Heart left ventricle (tissue), 16 donors: ENCODE measurements at places on chromosomes 1 and 21. TPM values are rescaled to one million over a fixed set of nuclear protein-coding genes. Genes with fewer than 3 reads are reported as not detected.

PIAS3 gene
- 16.7 TPM for total RNA-seq

MLLT11 gene
- total RNA-seq, result 54.1 TPM

GRCh38 chr1:7930645-7931445 is 9.8 kb downstream of the TNFRSF9 start:
- no peaks in the 10 kb centered on the region for H3K36me3 ChIP-seq
- peak overlapping the region; percentile 54 for H3K27ac ChIP-seq
- H3K4me3 ChIP-seq, result no peak overlapping the region
- peaks cover 4% of the 10 kb centered on the region for H3K27me3 ChIP-seq

- no peak overlapping the region for H3K4me3 ChIP-seq
- H3K27ac ChIP-seq, result no peak overlapping the region
- peaks cover 29% of the 10 kb centered on the region for H3K4me1 ChIP-seq
- peaks cover 1% of the 10 kb centered on the region for H3K27me3 ChIP-seq
- H3K36me3 ChIP-seq, result no peaks in the 10 kb centered on the region
- no peak for DNase-seq
These were observed 13.5 kb upstream of the COL16A1 start for GRCh38 chr1:31717341-31717740.

DNA sequence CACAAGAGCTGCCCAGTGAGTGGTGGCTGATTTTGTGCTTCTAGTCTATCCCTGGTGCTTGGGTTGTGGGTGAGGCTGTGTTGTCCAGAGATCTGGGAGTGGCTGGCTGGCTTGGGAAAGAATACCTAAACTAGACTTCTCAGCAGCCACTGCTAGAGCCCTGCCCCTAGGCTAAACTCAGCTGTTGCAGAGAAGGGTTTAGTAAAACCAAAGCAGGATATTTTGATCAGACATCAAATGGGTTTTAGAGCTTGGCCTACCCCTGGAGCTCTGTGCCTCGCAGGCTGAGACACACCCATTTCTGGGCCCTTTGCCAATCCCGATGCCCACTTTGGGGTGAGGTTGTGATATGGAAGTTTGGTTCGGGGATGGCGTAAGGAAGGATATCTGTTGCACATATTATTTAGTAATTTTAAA is 88.5 kb downstream of the UCK2 start:
- H3K4me3 ChIP-seq, result no peak overlapping the region
- no peak for DNase-seq
- no peaks in the 10 kb centered on the region for H3K27me3 ChIP-seq
- H3K36me3 ChIP-seq, result no peaks in the 10 kb centered on the region

GRCh38 chr1:214422137-214422671 is 129.2 kb downstream of the PTPN14 start:
- no peak for DNase-seq
- H3K4me1 ChIP-seq, result peaks cover 54% of the 10 kb centered on the region
- no peak overlapping the region for H3K27ac ChIP-seq
- H3K36me3 ChIP-seq, result no peaks in the 10 kb centered on the region
- H3K27me3 ChIP-seq, result no peaks in the 10 kb centered on the region

GRCh38 chr1:230700132-230700531 is 13.8 kb downstream of the AGT start:
- H3K4me3 ChIP-seq, result no peak overlapping the region
- no peak for DNase-seq
- no peak overlapping the region for H3K27ac ChIP-seq
- no peaks in the 10 kb centered on the region for H3K4me1 ChIP-seq

DNA sequence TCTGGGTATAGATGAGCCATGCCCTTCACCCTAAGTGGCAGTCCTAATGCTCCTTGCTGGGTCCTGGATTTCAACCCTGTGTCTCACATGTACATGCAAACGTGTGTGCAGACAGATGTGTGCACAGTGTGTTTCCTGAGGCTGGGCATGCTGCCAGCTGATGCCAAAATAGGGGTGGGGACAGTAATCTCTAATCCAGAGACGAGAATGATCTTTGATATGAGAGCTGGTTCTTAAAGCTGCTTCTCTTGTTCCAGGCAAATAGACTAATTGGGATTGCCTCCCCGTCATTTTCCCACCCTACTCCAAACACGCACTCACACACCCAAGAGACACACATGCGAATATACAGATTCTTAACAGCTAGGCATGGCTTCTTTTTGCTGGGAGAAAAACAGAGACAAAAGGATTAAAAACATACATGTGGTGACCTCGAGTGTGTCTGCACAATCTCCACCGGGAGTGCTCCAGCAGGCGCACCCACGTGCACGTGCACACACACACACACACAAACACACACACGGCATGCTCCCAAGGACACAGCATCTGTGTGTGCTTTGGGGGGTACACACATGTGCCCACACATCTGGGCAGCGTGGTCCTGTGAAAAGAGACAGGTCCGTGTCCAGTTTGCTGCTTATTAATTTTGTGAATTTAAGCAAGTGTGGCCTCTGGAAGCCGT is 102.1 kb upstream of the ZBTB40 start:
- no peaks in the 10 kb centered on the region for H3K36me3 ChIP-seq
- no peak overlapping the region for H3K27ac ChIP-seq
- peaks cover 22% of the 10 kb centered on the region for H3K27me3 ChIP-seq
- no peak for DNase-seq
- H3K4me3 ChIP-seq, result no peak overlapping the region

DNA sequence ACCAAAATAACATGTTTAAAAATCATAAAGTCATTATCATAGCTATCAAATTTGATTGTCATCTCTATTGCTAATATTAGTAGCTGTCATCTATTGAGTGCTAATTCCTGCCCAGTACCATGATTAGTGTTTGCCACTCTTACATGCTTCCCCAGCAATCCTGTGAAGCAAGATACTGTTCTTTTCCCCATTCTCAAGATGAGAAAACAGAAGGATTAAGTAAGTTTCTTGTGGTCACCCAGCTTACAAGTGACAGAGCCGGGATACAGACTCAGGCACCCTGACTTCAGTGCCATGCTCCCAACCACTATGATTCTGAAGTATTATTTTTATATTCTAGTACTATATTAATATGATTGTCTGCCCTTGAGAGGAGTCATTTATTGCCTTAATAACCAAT is 36.5 kb downstream of the LRRC8C start:
- no peaks in the 10 kb centered on the region for H3K27me3 ChIP-seq
- H3K27ac ChIP-seq, result peak overlapping the region; percentile 58
- DNase-seq, result no peak
- no peaks in the 10 kb centered on the region for H3K36me3 ChIP-seq

GRCh38 chr1:207885129-207886032 is 25.5 kb downstream of the CD34 start:
- peak overlapping the region; percentile 91 for H3K27ac ChIP-seq
- H3K4me3 ChIP-seq, result no peak overlapping the region
- peaks cover 53% of the 10 kb centered on the region for H3K4me1 ChIP-seq
- no peaks in the 10 kb centered on the region for H3K27me3 ChIP-seq
- H3K36me3 ChIP-seq, result peaks cover 41% of the 10 kb centered on the region

DNA sequence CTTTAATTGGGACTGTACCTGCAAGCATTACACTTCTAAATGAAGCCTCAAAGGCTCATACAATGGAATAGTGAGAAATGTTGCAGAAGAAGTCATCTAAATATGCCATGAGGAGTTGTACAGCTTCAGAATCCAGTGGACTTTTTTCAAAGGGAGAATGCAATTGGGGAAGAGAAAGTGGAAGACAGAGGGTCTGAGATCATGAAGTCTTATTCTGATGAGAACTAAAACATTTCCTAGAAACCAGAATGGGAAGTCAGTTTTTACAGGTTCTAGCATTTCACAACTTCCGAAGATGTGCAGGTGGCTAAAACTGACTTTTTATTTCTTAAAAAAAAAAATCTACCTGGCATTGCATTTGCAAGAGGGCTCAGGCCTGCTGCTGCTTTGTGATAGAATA is 424.4 kb upstream of the RUNX1 start:
- no peaks in the 10 kb centered on the region for H3K36me3 ChIP-seq
- no peak overlapping the region for H3K27ac ChIP-seq

DNA sequence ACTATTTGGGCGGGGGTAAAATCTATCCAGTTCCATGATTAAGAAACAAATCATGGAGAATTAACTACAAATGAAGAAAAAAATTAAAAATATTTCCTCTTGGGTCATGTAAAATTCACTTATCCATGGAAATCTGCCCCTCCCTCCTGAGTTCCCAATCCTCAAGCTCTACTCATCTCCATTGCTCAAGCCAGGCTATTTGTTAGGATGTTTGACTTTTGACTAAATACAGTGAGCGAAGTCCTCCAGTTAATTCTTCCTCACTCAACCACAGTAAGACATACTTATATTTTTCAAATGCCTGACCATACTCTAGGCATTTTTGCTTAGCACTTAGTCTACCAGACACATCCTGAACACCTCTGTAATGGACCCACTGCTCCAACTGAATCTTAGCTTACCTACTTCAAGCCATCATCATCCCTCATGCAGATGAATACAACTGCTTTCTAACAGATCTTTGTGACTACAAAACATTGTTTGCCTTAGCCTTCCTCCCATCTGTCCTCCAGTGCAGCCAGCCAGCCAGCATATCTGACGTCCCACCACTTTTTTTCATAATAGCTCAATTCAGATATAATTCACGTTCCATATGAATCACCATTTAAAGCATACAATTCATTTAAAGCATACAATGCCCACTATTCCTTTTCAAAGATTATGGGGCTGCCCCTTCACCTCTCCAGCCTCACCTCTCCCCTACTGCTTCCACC is 154.2 kb downstream of the RERE start:
- H3K4me3 ChIP-seq, result no peak overlapping the region
- peak overlapping the region; percentile 50 for H3K27ac ChIP-seq
- DNase-seq, result no peak
- peaks cover 72% of the 10 kb centered on the region for H3K4me1 ChIP-seq
- H3K36me3 ChIP-seq, result no peaks in the 10 kb centered on the region
- no peaks in the 10 kb centered on the region for H3K27me3 ChIP-seq

GRCh38 chr1:51070011-51070410 is 32.0 kb upstream of the C1orf185 start:
- no peak overlapping the region for H3K4me3 ChIP-seq
- no peaks in the 10 kb centered on the region for H3K36me3 ChIP-seq
